GM12892 (cell line): ENCODE measurements at places on chromosomes 16 and 17.

DNA sequence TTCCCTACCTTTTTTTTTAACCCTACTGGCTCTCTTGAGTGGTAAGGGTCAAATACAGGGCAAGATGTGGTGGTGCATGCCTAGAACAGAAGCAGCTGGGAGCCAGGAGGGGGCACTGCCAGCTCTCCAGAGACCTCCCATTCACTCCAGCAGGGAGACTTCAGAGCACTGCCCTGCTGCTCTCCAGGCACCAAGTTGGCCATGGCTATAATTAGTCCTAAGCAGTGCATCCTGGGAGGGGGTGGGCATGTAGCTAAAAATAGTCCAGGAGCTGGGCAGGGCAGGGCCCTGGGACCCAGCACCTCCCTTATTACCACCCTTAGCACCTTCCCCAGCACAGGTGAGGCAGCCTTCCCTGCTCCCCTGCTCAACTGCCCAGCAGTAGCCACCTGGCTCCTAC is 3.5 kb downstream of the CORO6 start:
- no peak for DNase-seq

GRCh38 chr17:76408037-76408849 is 23.8 kb downstream of the SPHK1 start:
- DNase-seq, result peak; percentile 67

DNA sequence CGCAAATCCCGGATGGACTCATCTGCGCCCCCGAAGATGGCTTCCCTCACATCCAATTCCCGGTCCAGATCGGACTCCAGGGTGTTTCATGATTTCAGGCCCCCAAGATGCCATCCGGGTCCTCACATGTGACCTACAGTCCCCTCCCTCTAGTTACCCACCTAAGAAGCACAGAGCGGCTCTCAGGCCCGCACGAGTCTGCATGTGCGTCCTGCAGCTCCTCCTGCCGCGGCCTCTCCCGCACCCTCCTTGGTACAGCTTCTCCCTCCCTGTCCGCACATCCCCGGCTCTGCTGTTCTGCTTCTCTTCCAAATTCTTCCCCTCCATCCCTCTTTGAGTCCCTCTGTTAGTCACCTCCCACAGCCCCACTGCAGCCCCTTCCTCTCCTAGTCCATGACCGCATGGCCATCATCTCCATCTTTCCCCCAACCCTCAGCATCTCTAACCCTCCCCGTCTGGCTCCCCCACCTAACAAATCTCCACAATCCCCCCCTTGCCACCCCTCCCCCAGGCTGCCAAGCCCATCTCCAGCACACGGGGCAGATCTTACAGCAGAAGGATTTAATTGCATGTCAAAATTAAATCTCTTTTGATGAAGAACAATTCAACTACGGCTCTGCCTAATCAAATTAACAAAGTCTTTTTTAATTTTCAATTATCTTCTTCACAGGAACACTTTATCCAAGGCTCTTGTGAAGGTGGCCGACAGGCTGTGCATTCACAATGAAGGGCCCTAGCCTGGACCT is 231.0 kb downstream of the RBFOX3 start:
- no peak for DNase-seq

DNA sequence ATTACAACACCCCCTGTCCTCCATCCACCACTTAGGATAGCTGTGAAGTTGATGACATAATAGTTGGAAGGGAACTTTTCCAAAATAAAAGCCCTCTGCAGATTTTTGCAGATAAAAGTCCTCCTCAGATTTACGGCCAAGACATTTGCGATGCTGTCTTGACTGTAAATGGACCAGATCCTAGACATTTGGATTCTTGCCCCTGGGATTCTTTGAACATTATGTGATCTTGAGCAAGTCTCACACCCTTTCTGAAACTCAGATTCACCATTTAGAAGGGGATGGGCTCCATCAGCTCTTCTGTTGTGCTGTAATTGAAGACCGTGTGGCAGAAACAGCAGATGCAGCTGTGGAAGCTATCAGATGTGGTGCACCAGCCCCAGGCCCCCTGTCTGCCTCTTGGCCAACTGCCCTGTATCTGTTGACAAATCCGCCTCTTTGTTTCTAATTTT is 153.9 kb upstream of the CACNG3 start:
- no peak for DNase-seq

DNA sequence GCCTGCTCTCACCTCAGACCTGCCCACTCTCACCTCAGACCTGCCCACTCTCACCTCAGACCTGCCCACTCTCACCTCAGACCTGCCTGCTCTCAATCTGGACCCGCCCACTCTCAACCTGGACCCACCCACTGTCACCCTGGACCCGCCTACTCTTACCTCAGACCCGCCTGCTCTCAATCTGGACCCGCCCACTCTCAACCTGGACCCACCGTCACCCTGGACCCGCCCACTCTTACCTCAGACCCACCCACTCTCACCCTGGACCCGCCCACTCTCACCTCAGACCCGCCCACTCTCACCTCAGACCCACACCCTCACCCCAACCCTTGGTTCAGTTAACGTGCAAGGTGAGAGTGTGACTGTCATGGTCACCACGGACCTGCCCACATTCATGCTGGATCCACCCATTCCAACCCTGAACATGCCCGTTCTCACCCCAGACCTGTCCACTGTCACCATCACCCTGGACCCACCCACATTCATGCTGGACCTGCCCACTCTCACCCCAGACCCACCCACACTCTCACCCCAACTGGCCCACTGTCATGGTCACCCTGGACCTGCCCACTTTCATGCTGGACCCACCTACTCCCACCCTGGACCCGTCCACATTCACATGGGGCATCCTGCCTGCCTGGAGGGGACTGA is 31.2 kb upstream of the ENPP7 start:
- DNase-seq, result no peak

- DNase-seq, result no peak
These were observed at the start of gene PVALEF for GRCh38 chr17:81165246-81166032. PVALEF (plus strand) TSS chr17:81165507; CDS start chr17:81181227, 15,720 bp downstream.

GRCh38 chr17:31453896-31454295 is 62.4 kb downstream of the RAB11FIP4 start:
- no peak for DNase-seq
